ENCODE measurements at places on chromosomes 4 and X. TPM values are rescaled to one million over a fixed set of nuclear protein-coding genes. Genes with fewer than 3 reads are reported as not detected.

Gene PCYT1B
- 0.30 TPM for total RNA-seq

Gene FAM241A
- 1.9 TPM for total RNA-seq

Gene SHROOM2
- total RNA-seq, result 7.8 TPM

DNA sequence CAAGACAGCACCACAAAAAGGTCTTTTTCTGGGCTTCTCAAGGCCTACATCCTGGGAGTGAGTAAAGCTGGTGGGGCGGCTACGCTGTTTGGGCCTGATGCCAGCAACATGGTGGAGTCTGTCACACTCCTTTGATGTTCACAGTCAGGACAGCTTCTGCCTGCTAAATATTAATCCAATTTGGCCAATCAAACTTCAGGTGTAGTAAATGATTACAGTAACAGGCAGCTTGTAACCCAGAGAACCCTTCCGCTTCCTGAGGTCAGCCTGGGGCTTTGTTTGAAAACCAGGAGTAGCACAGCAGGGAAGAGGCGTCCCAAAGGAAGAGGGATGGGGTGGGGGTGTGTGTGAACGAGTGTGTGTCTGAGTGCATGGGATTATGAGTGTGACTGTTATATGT lies 220.4 kb downstream of the MAML3 start:
- no peak overlapping the region for H3K27ac ChIP-seq
- no peaks in the 10 kb centered on the region for H3K36me3 ChIP-seq
- H3K27me3 ChIP-seq, result no peaks in the 10 kb centered on the region

GRCh38 chr4:69875576-69875975 lies 15.6 kb upstream of the SULT1E1 start:
- no peaks in the 10 kb centered on the region for H3K4me1 ChIP-seq
- no peak overlapping the region for H3K27ac ChIP-seq
- H3K4me3 ChIP-seq, result no peak overlapping the region
- H3K27me3 ChIP-seq, result no peaks in the 10 kb centered on the region
- DNase-seq, result no peak
- no peaks in the 10 kb centered on the region for H3K36me3 ChIP-seq
